ENCODE measurements at places on chromosomes 3 and 15.

GRCh38 chr3:32392536-32393302, 1.1 kb downstream of the CMTM7 start:
- peak; percentile 30 for DNase-seq

DNA sequence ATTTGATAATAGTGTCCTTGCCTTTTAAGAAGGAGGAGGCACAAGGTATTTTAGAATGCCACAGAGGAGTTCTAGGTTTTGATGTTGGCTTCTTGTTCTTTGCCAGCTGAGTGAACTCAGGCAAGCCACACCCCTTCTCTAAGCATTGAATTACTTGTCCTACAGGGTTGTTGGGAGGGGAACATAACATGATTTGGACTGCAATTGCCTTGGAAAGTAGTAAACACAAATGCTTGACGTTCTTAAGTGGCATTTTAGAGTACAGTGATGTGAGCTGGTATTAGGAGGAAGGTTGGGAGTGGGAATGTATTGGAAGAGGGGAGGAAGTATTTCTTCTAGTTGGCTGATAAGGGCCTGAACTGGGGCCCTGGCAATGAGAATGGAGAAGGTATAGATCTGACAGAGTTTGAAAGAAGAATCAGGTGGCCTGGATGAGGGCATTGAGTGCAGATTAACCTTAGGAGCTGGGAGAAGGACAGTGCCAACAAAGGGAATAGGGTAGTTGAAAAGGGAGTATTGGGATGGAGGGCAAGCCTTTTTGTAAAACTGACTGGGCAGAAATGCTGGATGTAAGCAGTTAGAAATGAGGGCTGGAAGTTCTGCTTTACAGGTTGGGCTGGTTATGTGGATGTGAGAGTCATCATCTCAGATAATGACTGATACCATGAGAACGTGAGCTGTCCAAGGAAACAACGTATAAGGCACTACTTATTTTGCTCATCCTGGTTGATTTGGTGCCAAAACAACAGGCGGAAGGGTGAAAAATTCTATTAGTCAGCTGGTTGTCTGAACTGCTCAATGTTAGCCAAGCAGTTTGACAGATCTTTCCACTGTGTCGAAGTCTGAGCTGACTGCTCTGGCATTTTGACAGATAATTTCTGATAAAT, 16.7 kb downstream of the KAT2B start:
- DNase-seq, result peak; percentile 88

GRCh38 chr3:141860766-141861513, 15.5 kb upstream of the ATP1B3 start:
- DNase-seq, result no peak

DNA sequence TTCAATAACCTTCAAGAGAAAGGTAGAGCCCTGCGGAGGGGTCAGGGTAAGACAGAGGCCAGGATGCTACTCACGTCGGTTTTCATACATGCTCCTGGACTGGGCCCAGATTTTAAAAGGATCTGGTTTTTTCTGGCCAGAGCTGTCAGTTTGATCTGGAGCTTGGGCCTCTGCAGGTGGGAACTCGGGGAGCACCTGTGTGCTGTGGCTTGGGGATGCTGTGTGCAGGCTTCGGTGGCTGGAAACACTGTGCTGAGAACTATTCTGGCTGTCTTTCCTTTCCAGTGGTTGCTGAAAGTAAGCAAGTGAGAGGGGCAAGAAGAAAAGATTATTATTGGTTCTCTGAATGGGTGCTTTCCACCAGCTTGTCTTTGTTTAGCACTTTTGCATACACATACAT, 647.6 kb downstream of the MAGI1 start:
- no peak for DNase-seq

DNA sequence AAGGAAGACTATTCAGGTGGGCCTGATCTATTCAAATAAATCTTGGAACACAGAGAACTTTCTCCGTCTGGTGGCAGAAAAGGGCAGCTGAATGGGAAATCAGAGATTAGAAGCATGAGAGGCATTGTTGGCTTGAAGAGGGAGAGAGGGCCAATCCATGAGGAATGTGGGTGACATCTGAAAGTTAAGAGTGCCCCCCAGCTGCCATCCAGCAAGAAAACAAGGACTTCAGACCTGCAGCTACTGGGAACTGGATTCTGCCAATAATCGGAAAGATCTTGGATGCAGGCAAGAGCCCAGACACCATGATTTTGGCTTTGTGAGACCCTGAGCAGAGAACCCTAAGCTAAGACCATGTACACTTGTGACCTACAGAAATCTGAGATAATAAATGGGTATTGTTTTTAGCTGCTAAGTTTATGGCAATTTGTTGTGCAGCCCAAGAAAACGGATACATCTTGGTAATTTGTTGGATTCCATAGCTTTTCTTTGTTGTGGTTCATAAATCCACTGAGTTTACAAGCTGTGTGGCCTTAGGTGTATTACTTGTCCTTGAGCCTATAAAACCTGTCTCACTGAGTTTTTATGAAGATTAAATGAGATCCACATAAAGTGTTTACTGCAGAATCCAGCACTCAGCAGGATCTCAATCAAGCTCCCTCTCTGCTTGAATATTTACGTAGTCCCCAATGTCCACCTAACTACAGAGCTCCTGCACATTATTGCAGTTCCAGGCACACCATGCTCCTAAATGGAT, 82.1 kb upstream of the PRTG start:
- no peak for DNase-seq

- DNase-seq, result no peak
These were observed 542 bp downstream of the ACAA1 start for GRCh38 chr3:38136393-38136776.

DNA sequence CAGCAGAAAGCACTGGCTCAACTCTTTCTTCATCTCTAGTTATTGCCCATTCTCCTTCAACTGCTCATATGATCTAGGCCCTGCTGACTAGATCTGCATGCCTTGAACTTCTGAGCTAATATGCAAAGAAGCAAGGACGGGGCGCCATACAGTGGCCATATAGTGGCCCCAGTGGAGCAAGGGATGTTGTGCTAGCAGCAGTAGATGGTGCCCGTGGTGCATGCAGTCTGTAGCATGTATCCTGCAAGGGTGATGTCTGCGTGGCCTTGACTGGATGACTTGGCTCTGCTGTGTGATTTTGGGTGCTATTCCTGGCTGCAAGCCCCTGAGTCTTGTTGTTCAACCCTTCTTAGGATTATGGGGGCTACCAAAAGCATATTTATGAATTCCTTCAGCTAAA, 12.2 kb upstream of the NMD3 start:
- no peak for DNase-seq

- no peak for DNase-seq
These were observed 66.3 kb upstream of the ACAD9 start for GRCh38 chr3:128813097-128813496.

GRCh38 chr15:71180986-71181853, 65.9 kb downstream of the THSD4 start:
- no peak for DNase-seq

- no peak for DNase-seq
These were observed 16.1 kb downstream of the HACL1 start for GRCh38 chr3:15585111-15585845.

GRCh38 chr3:43957553-43957952, 266.8 kb downstream of the ABHD5 start:
- no peak for DNase-seq

DNA sequence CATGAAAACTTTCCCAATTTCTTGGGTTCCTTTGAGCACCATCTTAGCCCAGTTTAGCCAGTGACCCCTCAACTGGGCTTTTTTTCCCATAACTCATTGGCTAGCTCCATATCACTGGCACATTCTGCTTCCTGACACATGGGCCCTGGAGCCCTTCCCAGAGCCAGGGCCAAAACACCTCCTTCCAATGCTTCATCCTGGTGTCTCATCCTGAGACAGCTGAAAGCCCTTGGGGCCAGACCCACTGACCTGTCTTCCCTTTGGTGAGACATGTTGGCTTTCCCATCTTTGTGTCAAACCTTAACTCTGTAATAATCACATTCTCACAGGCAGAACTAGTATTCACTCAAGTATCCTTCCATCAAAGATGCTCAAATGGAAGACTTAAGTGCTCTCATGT, 82.6 kb upstream of the SMAD3 start:
- no peak for DNase-seq

GRCh38 chr3:120778776-120779175, 36.2 kb downstream of the GTF2E1 start:
- DNase-seq, result no peak

GRCh38 chr3:189227249-189227648, 55.5 kb downstream of the TPRG1 start:
- DNase-seq, result no peak

- DNase-seq, result peak; percentile 56
These were observed 270.3 kb downstream of the RYR3 start for GRCh38 chr15:33581032-33581431.
